ENCODE measurements at places on chromosomes 1 and 21. TPM values are rescaled to one million over a fixed set of nuclear protein-coding genes. Genes with fewer than 3 reads are reported as not detected.

The VHLL gene
- total RNA-seq, result not detected

The AMY2A gene
- not detected for total RNA-seq

The MPL gene
- total RNA-seq, result 16.6 TPM

The TSPAN1 gene
- total RNA-seq, result not detected

DNA sequence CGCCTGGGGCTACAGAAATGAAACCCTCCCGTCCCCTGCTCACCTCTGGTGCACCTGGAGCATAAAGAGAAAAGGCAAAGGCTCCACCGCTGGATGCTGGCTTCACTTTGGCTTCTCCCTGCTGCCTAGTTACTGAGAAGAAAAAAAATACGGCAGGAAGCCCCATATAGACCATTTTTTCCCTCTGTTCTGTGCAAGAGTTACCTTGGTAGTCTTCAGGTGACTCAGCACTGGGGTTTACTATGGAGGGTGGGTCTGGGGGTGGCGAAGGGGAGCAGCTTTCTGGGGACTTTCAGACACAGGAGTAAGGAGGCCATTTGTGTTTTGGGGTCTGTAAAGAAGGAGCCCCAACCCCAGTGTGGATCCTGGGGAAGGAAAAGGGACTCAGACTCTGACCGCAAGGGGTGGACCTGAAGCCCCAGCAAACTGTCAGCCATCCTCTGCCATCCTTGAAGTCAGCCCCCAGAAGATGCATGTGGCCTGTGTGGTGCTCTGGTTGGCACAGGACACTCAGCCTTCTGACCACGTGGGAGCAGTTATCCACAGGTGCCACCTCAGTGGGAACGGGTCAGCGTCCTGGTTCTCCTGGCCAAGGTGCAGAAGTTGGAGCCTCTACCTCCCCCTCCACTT, 25.9 kb upstream of the EPS8L3 start:
- H3K4me3 ChIP-seq, result peak overlapping the region; percentile 52
- H3K36me3 ChIP-seq, result no peaks in the 10 kb centered on the region
- no peak for DNase-seq

DNA sequence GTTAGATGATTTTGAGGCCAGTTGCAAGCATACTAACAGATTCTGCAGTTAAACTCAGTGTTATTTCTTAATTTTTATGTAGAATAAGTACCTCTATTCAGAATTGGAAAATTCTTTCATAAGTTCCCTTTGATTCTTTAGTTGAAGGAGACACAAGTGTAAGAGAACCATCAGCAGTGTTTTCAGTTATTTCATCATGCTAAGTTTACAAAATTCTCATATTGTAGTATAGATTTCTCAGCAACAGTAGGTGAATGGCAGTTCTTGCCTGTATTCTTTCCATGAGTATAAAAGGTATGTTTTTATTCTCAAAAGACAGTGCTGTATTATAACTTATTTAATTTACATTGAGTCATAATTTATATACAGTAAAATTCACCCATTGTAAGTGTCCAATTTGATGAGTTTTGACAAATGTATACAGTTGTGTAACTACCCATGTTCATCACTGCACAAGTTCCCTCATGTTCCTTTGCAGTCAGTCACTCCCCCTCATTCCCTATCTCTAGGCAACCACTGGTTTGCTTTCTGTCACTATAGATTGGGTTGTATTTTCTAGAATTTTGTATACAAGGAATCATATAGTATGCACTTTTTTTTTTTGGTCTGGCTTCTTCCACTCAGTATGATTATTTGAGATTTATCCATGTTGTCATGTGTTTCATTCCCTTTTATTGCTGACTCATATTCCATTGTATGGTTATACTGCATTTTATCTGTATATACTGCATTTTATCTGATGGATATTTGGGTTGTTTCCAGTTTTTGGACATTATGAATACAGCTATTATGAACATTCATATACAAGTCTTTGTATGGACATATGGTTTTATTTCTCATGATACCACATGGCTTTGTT, 3.9 kb downstream of the RPS6KC1 start:
- peaks cover 20% of the 10 kb centered on the region for H3K4me1 ChIP-seq
- DNase-seq, result no peak
- H3K27me3 ChIP-seq, result no peaks in the 10 kb centered on the region
- no peak overlapping the region for H3K4me3 ChIP-seq
- H3K27ac ChIP-seq, result no peak overlapping the region

GRCh38 chr1:30197639-30198450, 525.5 kb downstream of the MATN1 start:
- DNase-seq, result no peak
- H3K4me3 ChIP-seq, result peak overlapping the region; percentile 22
- H3K4me1 ChIP-seq, result peaks cover 35% of the 10 kb centered on the region
- H3K36me3 ChIP-seq, result peaks cover 2% of the 10 kb centered on the region

DNA sequence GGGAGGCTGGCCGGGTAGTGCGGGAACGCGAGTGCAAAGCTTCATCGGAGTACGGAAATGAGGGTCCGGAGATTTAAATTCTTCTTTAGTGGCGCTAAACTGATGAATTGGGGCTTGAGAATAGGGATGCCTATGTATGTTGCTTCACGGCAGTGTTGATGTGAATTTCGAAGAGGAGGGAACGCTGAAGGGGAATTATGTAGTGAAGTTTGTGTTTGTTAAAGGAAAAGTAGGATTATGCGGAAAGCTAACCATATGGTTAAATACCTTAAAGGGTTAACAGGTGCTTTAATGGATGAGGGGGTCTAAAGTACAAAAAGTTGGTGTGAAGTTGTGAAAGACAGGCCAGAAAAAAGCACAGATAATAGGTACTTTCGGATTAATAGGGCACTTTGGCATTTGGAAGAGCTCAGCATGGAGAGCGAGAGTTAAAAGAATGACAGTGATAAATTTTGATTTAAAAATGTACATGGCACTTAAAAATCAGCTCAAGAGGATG, 1.4 kb downstream of the HS2ST1 start:
- no peak overlapping the region for H3K27ac ChIP-seq
- H3K27me3 ChIP-seq, result no peaks in the 10 kb centered on the region
- peaks cover 3% of the 10 kb centered on the region for H3K36me3 ChIP-seq
- peaks cover 28% of the 10 kb centered on the region for H3K4me1 ChIP-seq
- DNase-seq, result no peak
- no peak overlapping the region for H3K4me3 ChIP-seq

All from T-helper 17 cell (primary cell).